Stomach (tissue), 19 donors: ENCODE measurements at places on chromosomes 2 and 18. TPM values are rescaled to one million over a fixed set of nuclear protein-coding genes. Genes with fewer than 3 reads are reported as not detected.
A peak's percentile ranks its signal among the peaks of the same experiment; 100 is the strongest.

The ITPRIPL1 gene
- total RNA-seq = not detected

The PFN4 gene
- not detected for total RNA-seq

The GCG gene
- total RNA-seq = not detected

The COPS8 gene
- total RNA-seq = 24.1 TPM

The FKBP1B gene
- 9.7 TPM for total RNA-seq

The IHH gene
- total RNA-seq = 59.1 TPM

The GPBAR1 gene
- 0.58 TPM for total RNA-seq

The GALNT1 gene
- total RNA-seq = 13.0 TPM

The DLX1 gene
- total RNA-seq = not detected

The LAMA1 gene
- total RNA-seq = 1.7 TPM

The FER1L5 gene
- 0.73 TPM for total RNA-seq

The AGAP1 gene
- total RNA-seq = 23.1 TPM

The VAMP5 gene
- total RNA-seq = 7.7 TPM

- H3K36me3 ChIP-seq = no peaks in the 10 kb centered on the region
- no peaks in the 10 kb centered on the region for H3K27me3 ChIP-seq
- H3K4me1 ChIP-seq = peaks cover 12% of the 10 kb centered on the region
- no peak overlapping the region for H3K4me3 ChIP-seq
These were observed 219.8 kb upstream of the PARD3B start for GRCh38 chr2:204325468-204325867.

GRCh38 chr2:179521944-179522343 lies 257.3 kb upstream of the SESTD1 start:
- H3K27ac ChIP-seq = no peak overlapping the region
- no peak overlapping the region for H3K4me3 ChIP-seq
- H3K36me3 ChIP-seq = no peaks in the 10 kb centered on the region

DNA sequence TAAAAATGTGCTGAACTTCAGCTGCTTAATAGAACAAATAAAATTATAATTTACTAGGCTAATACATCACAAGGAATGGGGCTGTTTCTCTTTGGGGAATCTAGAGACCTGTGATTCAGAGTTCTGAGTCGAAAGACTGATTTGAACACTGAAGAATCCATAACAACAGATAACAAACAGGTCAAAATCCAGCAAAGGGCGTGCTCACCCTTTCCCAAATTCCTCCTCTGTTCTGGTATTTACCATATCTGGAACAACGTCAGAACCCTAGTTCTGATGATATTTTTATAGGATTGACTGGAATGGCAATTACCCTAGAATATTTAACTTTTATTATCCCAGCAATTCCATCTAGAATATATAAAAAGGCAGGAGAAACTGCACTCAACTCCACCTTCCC lies 66.0 kb upstream of the ITGA6 start:
- no peak overlapping the region for H3K27ac ChIP-seq
- no peaks in the 10 kb centered on the region for H3K4me1 ChIP-seq
- DNase-seq = no peak
- no peaks in the 10 kb centered on the region for H3K27me3 ChIP-seq
- H3K36me3 ChIP-seq = no peaks in the 10 kb centered on the region

DNA sequence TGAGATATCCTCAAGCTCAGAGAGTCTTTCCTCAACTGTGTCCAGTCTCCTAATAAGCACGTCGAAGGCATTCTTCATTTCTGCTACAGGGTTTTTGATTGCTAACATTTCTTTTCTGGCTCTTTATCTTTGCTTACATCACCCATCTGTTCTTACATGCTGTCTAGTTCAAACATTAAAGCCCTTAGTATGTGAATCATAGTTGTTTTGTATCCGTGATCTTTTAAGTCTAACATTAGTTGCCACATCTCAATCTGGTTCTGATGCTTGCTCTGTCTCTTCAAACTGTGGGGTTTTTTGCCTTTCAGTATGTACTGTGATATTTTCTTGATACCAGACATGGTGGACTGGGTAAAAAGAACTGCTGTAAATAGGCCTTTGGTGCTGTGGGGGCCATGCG lies 235.2 kb downstream of the SH3RF3 start:
- H3K36me3 ChIP-seq = no peaks in the 10 kb centered on the region
- H3K4me1 ChIP-seq = no peaks in the 10 kb centered on the region
- no peaks in the 10 kb centered on the region for H3K27me3 ChIP-seq

- peak; percentile 31 for DNase-seq
- H3K4me1 ChIP-seq = no peaks in the 10 kb centered on the region
- H3K27me3 ChIP-seq = no peaks in the 10 kb centered on the region
These were observed 125.7 kb downstream of the EIPR1 start for GRCh38 chr2:3251946-3252345.

- no peaks in the 10 kb centered on the region for H3K36me3 ChIP-seq
- no peak for DNase-seq
- no peak overlapping the region for H3K27ac ChIP-seq
- H3K4me3 ChIP-seq = no peak overlapping the region
- no peaks in the 10 kb centered on the region for H3K4me1 ChIP-seq
These were observed 1632.8 kb upstream of the CELF4 start for GRCh38 chr18:39198376-39198775.

GRCh38 chr2:18645315-18645714 lies 55.9 kb upstream of the NT5C1B start:
- DNase-seq = no peak
- no peaks in the 10 kb centered on the region for H3K27me3 ChIP-seq
- no peaks in the 10 kb centered on the region for H3K36me3 ChIP-seq
- no peak overlapping the region for H3K27ac ChIP-seq

GRCh38 chr18:75068682-75069435 lies 140.1 kb downstream of the PTGR3 start:
- no peak overlapping the region for H3K4me3 ChIP-seq
- no peaks in the 10 kb centered on the region for H3K27me3 ChIP-seq
- peaks cover 20% of the 10 kb centered on the region for H3K4me1 ChIP-seq
- DNase-seq = no peak
- no peak overlapping the region for H3K27ac ChIP-seq

DNA sequence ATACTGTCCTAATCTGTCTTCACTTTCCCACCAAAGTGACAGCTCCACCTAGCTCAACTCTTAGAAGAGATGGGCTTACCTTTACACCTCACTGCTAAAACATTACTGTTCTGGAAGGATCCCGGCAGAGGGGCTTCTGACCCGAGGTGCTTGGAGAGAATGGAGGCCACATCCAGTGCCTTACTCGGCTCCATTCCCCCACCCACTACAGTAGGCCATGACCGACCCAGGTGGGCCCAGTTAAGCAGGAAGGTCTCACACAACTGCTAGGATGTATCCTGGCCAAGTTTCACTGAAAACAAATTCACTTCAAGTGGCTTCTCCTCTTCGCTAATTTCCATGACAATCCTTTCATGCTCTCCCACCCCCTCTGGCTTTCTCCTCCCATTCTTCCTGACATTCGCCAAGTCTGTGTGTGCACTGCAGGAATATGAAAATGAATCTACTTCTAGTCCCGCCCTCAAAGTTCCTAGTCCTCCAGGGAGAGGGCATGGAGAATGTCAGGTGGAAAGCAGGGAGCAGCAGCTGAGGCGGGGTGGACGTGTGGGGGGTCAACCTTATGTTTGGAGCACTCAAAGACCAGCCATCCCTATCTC lies 11.8 kb downstream of the WIPF1 start:
- no peak overlapping the region for H3K27ac ChIP-seq
- DNase-seq = no peak
- H3K4me3 ChIP-seq = no peak overlapping the region
- peaks cover 50% of the 10 kb centered on the region for H3K36me3 ChIP-seq
- peaks cover 81% of the 10 kb centered on the region for H3K4me1 ChIP-seq

- no peak overlapping the region for H3K27ac ChIP-seq
- H3K27me3 ChIP-seq = no peaks in the 10 kb centered on the region
- H3K4me3 ChIP-seq = no peak overlapping the region
These were observed 290.7 kb downstream of the SOX11 start for GRCh38 chr2:5982903-5983265.

GRCh38 chr2:179137200-179137759 lies 87.3 kb upstream of the CCDC141 start:
- H3K4me1 ChIP-seq = no peaks in the 10 kb centered on the region
- DNase-seq = no peak
- H3K27me3 ChIP-seq = no peaks in the 10 kb centered on the region
- no peak overlapping the region for H3K27ac ChIP-seq
- H3K4me3 ChIP-seq = no peak overlapping the region
- peaks cover 37% of the 10 kb centered on the region for H3K36me3 ChIP-seq

GRCh38 chr2:84115173-84115857 lies 343.8 kb downstream of the SUCLG1 start:
- H3K36me3 ChIP-seq = no peaks in the 10 kb centered on the region
- DNase-seq = no peak
- no peaks in the 10 kb centered on the region for H3K27me3 ChIP-seq
- H3K27ac ChIP-seq = no peak overlapping the region
- H3K4me1 ChIP-seq = no peaks in the 10 kb centered on the region
- no peak overlapping the region for H3K4me3 ChIP-seq

GRCh38 chr18:58045242-58046092 lies 1.4 kb downstream of the NEDD4L start:
- H3K27ac ChIP-seq = peak overlapping the region; percentile 97
- peak; percentile 87 for DNase-seq

GRCh38 chr2:169082995-169083394 lies 13.6 kb downstream of the DHRS9 start:
- no peak overlapping the region for H3K27ac ChIP-seq
- H3K4me3 ChIP-seq = no peak overlapping the region
- H3K4me1 ChIP-seq = no peaks in the 10 kb centered on the region

- H3K4me3 ChIP-seq = no peak overlapping the region
- H3K36me3 ChIP-seq = no peaks in the 10 kb centered on the region
- H3K27ac ChIP-seq = no peak overlapping the region
These were observed 337.4 kb upstream of the PIK3C3 start for GRCh38 chr18:41617647-41618046.

- H3K27me3 ChIP-seq = no peaks in the 10 kb centered on the region
- peaks cover 32% of the 10 kb centered on the region for H3K4me1 ChIP-seq
- H3K27ac ChIP-seq = peak overlapping the region; percentile 61
- H3K4me3 ChIP-seq = peak overlapping the region; percentile 35
- no peaks in the 10 kb centered on the region for H3K36me3 ChIP-seq
These were observed 1.2 kb downstream of the GALNT5 start for GRCh38 chr2:157258520-157259326.

DNA sequence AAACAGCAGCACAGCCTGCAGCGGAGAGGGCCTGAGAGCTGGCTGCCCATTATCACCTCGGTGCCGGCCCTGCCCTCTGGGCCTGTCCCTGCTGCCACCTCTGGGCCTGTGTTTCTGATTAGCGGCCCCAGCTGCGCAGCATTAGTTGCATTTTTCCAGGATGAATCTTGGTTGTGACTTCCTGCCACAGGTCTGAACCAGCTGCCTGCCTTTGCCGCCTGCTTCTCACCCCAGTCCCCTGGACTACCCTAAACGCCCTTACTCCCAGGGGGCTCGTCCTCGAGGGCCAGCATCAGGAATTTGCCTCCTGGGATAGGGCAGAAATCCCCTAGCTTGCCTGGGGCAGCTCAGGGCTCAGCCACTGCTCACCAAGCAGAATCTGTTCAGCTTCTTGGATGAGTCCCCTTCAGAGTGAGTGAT lies 342.8 kb downstream of the DYSF start:
- no peaks in the 10 kb centered on the region for H3K4me1 ChIP-seq
- no peak overlapping the region for H3K27ac ChIP-seq
- no peaks in the 10 kb centered on the region for H3K27me3 ChIP-seq
- no peaks in the 10 kb centered on the region for H3K36me3 ChIP-seq
- no peak for DNase-seq

- no peak for DNase-seq
- no peak overlapping the region for H3K27ac ChIP-seq
- H3K4me1 ChIP-seq = no peaks in the 10 kb centered on the region
- H3K27me3 ChIP-seq = no peaks in the 10 kb centered on the region
- H3K4me3 ChIP-seq = no peak overlapping the region
- H3K36me3 ChIP-seq = no peaks in the 10 kb centered on the region
These were observed 327.4 kb downstream of the RND3 start for GRCh38 chr2:150160058-150160457.

DNA sequence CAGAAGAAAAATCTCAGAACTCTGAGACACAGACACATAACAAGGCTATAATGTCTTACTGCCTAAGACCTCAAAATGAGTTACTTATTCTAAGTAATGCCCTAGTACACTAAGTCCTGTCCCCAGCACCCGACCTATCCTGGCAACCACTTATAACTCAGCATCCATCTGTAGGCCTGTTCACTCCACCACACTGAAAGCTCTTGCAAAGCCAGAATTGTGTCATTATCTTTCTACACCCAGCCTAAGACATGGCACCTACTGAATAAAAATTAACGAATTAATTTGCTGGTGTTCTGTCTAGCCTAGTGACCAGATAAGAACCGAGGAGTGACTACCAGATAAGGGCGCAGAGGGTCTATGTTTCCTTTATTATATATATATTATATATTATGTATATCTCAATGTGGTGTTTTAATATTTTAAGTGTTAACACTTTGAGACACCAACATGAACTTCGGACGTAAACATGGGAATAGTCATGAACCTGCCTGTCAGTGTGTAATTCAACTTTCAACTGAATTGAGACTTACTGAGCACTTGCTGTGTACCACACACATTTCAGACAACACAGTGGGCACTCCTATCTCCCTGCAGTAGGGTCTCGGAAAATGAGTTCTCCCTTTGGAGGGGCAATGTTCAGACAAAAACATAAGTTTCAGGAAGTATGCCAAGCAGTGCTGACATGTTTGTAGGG lies 27.7 kb downstream of the TMEM131 start:
- DNase-seq = no peak
- peaks cover 15% of the 10 kb centered on the region for H3K4me1 ChIP-seq
- no peak overlapping the region for H3K27ac ChIP-seq
- no peaks in the 10 kb centered on the region for H3K36me3 ChIP-seq
- no peak overlapping the region for H3K4me3 ChIP-seq

DNA sequence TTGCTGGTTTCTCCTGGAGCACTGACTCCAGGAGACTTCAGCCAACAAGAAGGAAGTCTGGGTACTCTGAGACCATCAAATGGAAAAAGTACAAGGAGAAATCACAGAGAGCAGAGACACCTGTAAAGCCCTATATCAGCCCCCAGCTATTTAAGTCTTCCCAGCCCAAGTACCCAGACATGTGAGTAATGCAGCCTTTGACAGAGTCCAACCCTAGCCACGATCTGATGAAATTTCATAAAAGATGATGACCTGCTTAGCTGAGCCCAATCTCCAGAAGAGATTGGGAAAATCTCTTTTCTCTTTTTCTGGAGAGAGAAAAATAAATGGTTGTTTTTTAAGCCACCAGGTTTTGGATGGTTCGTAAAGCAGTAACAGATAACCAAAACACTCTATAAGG lies 196.6 kb downstream of the NBAS start:
- no peak overlapping the region for H3K27ac ChIP-seq
- H3K4me1 ChIP-seq = peaks cover 7% of the 10 kb centered on the region
- no peak overlapping the region for H3K4me3 ChIP-seq
- no peaks in the 10 kb centered on the region for H3K27me3 ChIP-seq
- H3K36me3 ChIP-seq = peaks cover 35% of the 10 kb centered on the region
